Umbilical cord (tissue), 2 donors: ENCODE measurements at places on chromosomes 1 and 21.

DNA sequence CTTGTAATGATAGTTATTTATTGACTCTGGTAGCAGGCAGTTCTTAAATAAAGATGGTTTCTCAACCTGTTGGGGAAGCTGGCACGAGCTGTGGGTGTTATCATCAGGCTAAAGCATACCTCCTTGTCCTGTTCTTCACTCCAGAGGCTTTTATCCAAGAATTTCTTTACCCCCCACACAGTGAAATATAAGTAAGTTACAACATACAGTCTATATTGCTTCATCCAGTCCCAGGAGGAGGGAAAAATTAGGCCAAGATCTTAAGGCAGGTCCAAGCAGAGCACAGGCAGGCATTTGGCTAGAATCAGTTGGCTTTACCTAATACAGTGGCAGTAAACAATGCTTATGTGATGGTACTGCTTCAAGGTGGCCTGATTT is 6.3 kb downstream of the TMEM81 start:
- DNase-seq = no peak

DNA sequence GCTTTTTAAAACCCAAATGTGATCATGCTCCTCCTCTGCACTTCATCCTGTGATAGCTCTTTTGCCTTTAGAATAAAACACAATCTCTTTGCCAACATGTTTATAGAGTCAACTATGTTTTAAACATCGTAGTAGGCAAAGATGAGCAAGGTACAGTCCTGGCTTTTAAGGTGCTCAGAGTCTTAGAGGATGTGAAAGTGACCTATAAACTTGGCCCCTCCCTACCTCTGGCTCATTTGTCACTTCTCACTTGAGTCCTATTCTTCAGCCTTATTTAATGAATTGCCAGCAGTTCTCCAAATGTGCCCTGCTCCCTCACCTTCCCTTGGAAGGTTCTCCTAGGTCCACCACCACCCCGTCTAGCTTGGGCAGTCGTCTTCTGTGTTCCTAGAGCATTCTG is 617.0 kb upstream of the NR5A2 start:
- DNase-seq = no peak

GRCh38 chr1:181632492-181632891 is 149.2 kb downstream of the CACNA1E start:
- no peak for DNase-seq

GRCh38 chr1:33685256-33685655 is 178.6 kb upstream of the HMGB4 start:
- no peak for DNase-seq

DNA sequence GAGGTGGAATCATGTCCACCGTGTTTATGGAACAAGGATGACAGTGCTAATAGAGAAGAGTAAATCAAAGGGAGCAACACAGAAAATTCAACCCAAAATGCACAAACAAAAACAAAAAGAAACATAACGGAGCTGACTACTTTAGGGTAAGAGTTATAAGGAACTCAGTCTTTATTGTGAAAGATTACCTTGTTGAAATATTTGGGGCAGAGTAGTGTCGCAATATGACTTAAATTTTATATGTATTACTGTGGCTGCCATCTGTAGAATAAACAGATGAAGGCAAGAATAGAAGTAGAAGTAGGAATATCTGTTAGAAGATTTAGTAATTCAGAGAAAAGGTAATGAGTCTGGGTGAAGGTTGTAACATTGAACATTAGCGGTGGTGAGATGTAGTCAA is 913.9 kb downstream of the BRINP3 start:
- DNase-seq = no peak

DNA sequence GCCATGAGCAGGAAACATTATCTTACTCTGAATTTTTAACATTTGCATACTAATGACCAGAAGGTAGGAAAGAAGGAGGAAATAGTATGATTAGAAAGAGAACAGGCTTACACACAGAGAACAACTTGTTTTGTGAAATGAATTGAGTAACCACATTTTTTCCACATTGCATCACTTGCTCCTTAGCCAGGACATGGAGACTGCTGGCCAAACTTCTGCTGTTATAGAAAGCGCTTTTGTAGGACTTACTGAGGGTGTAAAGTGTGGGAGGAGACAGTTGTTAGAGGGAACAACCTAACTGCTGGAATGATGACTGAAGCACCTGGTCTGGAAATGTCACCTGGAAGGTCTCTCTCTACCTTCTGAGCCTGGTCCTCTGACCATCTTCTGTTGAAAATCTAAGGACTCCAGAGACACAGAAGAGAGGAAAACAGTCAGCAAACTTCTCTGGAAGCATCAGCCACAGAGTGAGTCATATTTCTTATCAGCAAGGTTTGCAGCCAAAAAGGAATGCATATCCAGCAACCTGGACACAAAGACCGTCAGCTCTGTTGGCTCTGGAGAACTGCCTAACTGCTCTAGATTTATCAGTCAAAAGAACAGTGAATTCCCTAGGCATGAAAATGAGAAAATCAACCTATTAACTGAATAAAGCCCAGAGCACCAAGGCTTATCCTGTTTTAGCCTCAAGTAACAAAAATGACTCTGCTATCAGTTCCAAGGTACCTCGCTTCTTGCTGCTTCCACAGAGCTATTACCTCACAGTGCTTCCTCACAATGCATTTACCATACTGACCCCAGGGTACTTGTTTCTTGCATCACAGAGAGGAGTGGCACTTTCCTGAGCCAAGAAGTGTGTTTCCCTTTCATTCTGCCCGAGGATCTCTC is 88.0 kb upstream of the SLFNL1 start:
- DNase-seq = peak; percentile 91

DNA sequence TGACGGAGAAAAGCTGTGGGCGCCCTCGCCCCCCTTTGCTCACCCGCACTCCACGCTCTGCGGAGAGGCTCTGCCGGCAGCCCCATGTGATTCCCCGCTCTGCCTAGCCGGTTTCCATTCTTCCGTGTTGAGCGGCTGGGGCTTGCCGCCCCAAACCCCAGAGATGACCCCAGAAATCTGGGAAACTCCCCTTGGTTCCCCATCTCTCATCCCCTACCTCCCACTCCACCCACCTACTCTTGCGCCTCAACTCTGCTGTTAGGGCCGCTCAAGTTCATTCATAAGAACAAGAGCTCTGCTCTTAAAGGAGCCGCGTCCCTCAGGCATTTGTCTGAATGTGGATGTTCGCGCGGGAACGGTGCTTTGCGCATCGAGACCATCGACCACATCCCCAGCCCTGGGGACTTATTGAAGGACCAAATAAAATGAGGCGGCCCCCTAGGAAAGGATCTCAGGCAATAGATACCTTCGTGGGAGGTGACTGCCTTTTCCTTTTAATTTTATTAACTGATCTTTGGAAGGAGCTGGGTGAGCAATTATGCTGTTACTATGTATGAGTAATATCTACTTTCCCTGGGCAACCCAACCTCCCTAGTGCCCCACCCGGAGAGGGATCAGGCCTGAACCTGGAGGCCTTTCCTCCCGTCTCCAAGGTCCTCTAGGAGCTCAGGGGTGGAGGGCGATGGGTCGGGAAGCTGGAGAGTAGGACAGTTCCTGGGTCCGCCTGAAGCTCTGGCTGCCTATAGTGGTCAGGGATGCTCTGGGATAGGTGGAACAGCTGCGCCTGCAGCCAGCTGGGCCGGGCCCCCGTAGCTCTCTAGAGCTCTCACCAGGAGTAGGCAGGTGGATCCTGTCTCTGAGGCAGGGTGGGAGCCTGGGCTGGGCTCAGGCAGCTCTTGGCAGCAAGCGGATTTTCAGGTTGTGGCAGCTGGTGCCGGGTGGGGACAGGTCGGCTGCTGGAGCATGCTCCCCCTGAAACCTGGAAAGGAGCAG is 898 bp downstream of the MFSD2A start:
- peak; percentile 43 for DNase-seq

DNA sequence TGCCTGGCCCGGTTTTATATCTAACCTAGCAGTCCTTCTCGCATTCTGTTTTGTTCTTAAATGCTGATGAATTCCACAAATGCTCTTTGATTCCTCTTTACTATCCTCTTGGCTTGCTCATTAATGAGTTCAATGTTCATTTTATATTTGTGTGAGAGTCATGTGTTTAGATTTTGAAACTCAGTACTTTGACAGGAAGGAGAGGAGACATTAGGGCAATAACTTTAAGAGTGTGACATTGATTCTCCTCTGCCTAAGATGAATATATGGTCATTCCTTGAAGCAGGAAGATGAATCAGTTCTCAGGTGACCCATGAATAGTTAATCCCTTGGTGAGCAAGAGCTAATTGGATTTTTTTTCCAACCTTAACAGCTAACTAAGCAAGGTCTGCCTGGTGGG is 84.1 kb downstream of the MRPS6 start:
- no peak for DNase-seq

- DNase-seq = no peak
Observed at GRCh38 chr1:193568512-193568911, 382.1 kb upstream of the B3GALT2 start.

DNA sequence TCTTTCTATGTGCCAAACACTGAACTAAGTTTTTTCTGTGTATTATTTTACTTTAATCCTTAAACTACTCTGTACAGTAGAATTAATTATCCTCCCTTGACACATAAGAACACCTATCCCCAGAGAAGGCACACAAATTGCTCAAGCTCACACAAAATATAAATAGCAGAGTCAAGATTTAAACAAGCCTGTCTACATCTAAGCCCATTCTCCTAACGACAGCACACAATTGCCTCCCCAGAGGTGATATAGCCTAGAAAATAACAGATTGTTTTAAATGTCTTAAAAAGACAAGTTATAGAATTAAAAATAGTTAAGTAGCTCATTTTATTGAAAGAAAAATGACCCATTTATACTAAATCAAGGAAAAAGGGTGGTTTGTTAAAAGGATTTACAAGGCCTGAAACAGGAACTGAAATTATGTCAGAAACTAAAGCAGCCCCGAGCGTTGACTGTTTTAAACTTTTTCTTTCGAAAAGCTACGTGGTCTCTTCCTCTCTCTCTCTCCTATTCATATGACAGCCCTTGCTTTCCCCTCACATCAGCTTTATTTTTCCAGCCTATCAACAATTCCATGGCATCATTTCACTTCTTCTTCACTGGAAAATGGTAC is 30.5 kb downstream of the TNFSF18 start:
- no peak for DNase-seq

DNA sequence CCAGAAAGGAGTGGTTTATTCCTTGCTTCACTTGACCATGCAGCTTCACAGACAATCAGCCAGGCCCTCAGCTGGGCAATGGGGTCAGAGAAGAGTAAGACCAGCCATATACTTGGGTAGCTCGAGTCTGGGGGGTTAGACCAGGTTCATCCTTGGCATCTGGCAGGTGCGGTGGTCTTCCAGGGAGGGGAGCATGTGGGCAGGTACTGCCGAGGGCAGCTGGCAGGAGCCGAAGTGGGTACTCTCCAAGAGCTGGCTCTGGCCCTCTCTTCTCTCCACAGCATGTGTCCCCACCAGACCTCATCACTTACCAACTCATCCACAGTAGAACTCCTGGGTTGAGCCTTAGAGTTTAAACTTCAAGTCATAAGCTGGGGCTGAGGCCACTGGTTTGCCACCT is 156.8 kb downstream of the FOXD2 start:
- DNase-seq = no peak

DNA sequence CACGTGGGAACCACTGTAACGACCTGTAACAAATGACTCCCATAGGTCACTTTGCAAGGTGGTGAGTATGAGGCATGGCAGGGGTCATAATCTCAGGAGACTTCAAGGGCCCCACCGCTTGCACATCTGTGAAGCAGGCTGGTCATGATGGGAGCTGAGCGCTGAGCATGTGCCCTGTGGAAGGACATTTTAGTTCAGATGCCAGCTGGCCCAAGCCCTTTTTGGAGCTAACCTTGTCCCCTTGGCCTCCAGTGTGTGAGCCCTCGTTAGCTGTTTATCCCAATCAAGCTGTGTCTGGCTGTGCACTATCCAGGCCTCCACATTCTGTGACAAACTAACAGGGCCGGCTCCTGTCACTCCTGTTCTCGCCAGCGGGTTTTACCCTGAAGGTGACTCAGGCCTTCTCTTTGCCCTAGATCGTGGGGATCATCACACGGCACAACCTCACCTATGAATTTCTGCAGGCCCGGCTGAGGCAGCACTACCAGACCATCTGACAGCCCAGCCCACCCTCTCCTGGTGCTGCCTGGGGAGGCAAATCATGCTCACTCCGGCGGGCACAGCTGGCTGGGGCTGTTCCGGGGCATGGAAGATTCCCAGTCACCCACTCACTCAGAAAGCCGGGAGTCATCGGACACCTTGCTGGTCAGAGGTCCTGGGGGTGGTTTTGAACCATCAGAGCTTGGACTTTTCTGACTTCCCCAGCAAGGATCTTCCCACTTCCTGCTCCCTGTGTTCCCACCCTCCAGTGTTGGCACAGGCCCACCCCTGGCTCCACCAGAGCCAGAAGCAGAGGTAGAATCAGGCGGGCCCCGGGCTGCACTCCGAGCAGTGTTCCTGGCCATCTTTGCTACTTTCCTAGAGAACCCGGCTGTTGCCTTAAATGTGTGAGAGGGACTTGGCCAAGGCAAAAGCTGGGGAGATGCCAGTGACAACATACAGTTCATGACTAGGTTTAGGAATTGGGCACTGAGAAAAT is 7.6 kb downstream of the NPPA start:
- DNase-seq = no peak

DNA sequence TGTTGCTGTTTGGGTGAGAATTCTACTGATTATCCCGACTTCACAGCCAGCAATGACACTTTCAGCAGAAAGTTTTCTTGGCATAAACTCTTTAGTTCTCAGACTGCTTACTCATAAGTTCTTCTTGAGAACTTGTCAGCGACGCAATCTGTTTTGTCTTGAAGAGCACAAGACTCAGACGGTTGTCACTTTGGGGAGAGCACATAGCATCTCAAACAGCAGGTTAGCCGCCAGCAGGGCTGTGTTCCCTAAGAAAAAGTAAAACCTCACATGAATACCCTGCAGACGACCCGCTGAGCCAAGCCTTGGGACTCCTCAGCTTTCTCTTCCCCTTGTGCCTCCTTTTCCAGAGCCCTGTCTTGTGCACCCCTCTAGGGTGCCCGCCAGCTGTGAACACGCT is 11.4 kb downstream of the AGMAT start:
- DNase-seq = no peak

DNA sequence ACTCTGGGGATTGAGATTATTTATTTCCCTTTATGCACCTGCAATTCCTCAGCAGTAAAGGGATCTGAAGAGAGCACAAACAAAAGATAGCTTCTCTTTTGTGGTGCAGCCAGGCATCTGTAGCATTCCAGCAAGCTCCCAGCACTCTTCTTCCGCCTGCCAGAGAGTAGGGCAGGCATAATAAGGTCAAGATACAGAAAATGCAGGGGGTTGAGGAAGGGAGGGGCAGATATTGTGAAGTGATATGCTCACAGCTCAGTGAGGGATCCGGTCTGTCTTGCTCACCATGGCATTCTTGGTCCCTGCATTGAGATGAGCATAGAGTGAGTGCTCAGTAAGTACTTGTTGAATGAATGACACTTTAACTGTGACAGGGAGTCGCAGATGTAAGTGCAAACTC is 23.9 kb downstream of the FASLG start:
- DNase-seq = no peak

- DNase-seq = no peak
Observed at GRCh38 chr1:240539769-240540414, 72.1 kb downstream of the GREM2 start.
